ENCODE measurements at places on chromosomes 7 and 10.
A peak's percentile ranks its signal among the peaks of the same experiment; 100 is the strongest.

GRCh38 chr7:68063171-68063570 is 1066.5 kb downstream of the TYW1 start:
- DNase-seq: no peak

- no peak for DNase-seq
Observed at GRCh38 chr7:121081327-121081936, 92.9 kb downstream of the CPED1 start.

GRCh38 chr10:18737841-18738240 is 78.6 kb downstream of the ARL5B start:
- DNase-seq: no peak

DNA sequence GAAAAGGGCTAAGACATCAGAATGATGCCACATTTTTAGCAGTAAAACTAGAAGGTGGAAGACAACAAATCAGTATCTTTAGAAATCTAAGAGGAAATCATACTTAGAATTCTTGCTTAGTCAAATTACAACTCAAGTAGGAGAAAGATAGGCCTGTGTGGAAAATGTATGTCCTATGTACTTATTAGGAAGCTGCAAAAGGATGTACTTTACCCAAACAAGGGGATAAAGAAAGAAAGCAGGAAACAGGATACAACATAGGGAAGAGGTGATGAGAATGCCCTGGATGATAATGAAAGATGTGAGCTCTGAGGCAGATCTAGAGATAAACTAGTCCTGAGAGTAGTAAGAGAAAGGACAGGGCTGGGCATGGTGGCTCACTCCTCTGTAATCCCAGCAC is 54.9 kb downstream of the RNLS start:
- DNase-seq: no peak

DNA sequence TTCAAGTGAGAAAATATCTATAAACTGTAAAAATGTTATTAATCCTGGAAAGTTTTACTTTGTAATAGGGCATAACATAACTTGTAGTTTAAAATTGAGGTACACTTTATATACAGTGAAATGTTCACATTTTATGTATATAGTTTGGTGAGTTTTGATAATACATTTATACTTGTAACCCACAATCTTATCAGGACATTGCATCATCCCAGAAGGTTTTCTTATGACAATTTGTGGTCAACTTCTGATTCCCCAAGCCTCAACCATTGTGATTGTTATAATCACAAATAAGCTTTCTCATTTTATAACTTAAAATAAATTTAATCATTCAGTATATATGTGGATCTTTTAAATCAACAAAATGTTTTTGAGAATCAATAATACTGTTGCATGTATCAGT is 151.1 kb downstream of the TFPI2 start:
- DNase-seq: no peak

DNA sequence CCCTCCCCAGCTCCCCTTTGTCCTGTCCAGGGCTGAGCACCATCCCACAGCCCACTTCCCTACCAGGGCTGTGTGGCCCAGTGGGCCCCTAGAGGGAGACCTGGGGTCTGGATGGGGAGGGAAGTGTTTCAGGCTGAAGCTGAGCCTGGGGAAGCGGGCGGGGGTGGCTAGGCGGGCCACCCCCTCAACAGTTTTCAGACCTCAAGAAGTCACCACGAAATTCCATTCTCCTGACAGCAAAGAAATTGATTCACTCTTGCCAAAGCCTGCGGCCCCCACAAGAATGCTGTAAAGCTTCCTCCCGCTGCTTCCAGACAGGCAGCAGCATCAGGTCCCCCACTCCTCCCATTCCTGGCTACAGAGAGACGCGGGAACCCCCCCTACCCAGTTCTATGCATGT is 2.5 kb upstream of the LFNG start:
- no peak for DNase-seq

GRCh38 chr7:97117035-97117371 is 495 bp upstream of the SDHAF3 start:
- DNase-seq: no peak

DNA sequence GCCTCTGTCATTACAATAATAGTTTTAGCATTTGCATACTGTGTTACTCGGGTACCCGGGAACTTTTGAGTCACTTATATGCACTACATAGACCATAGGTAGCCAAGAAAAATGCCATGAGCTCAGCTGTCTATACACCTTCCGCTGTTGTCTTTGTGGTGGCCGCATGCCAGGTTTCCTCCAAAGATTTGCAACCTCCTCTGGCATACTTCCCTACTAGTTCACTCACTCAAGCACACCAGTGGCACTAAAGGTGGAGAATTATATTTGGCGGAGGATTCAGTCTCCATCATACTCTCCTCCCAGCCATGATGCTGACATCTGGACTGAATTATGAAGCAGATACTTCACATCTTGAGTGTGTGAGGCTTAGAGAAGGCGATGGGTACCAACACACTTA is 35.6 kb upstream of the GRB10 start:
- no peak for DNase-seq

GRCh38 chr10:32948451-32948850 is 9.6 kb downstream of the ITGB1 start:
- DNase-seq: no peak

- DNase-seq: no peak
Observed at GRCh38 chr7:155405399-155406318, 52.3 kb upstream of the EN2 start.

DNA sequence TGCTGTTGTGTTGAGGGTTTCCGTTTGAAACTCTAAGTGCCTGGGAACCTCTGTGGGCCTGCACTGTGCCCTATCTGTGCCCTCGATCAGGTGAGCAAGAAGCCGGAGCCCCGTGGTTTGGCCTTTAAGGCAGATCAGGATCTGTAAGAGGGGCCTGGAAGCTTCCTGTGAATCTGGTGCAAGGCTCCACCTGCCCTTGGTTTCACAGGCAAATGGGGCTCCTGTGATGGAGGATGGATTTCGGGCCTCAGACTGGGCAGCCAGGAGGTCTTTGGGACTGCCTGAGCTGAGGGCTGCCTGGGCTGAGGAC is 21.6 kb downstream of the SCART1 start:
- DNase-seq: no peak

DNA sequence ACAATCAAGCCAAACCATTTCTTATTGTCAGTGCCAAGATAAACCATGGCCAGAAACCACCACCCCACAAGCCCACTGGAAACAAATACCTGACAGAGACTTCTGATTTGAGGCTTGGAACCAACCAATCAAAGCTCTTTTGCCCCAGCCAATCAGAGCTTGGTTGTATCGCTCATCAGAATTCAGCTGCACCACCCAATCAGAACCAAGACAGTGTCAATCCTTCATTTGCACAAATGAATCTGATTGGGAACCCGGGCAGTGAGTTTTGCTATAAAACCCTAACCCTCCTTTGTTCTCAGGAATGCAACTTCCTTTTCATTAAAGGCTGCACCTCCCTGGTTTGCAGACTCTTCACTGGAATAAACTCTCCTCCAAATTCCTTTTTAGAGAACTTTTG is 87.4 kb downstream of the ELAPOR2 start:
- no peak for DNase-seq

DNA sequence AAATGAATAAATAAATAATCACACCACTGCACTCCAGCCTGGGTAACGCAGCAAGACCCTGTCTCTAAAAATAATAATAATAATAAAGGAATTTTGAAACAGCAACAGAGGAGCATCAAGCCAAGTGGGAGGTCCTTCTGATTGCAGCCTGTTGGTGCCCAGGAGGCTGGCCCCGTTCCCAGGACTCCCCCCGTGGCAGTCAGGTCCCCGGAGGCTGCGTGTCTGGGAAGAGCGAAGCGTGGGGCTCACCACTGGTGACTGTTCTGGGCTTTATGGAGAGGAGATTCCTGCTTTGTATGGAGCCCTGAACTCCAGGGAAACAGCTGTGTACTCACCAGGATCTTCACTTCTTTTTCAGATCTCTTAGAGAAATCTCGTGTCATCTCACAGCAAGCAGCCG is 19.3 kb upstream of the MYH16 start:
- DNase-seq: no peak

DNA sequence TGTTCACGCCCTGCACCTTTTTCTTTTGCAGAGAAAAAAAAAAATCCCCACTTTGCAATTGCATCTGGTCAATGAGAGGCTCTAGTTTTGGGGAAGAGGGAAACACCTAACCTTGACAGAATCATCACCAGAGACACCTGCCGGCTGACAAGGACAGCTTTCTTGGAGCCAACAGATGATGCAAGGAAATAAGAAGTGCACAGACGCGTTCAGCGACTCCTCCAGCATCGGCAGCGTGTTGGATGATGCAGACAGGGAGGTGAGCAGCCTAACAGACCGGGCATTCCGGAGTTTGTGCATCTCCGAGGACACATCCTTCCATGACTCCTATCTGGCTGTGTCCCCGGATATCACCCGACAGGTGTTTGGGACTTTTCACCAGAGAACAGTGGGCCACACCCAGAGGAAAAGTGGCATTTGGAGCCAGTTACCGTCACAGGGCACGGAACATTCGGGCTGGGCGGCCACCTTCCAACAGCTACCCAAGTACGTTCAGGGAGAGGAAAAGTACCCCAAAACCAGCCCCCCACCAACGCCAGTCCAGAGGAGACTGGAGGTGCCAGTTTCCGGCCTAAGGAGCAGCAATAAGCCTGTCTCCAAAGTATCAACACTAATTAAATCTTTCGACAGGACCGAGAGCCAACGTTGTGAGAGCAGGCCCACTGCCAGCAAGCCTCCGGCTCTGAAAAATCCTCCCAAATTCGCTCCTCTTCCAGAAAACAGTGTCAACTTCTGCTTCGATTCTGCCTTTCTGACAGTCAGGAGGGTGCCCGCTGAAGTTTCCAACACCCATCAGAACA is 23.6 kb downstream of the C10orf71 start:
- DNase-seq: no peak

DNA sequence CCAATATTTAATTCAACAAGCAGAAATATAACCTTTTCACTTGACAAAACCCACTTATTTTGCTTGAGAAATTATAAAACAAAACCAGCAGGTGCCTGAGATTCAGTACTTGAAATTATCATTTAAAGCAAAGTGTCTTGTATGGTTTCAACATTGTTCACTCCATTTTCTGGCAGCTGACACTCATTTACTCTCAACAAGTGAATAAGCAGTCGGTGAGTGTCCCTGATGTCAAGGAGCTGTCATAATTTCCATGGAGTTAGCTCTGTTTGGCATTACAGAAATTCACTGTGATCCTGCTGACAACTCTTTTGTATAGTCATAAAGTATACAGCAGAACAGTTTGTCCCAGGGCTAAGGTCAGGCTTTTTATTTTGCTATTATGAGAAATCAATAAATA is 490.0 kb downstream of the CNTNAP2 start:
- no peak for DNase-seq

DNA sequence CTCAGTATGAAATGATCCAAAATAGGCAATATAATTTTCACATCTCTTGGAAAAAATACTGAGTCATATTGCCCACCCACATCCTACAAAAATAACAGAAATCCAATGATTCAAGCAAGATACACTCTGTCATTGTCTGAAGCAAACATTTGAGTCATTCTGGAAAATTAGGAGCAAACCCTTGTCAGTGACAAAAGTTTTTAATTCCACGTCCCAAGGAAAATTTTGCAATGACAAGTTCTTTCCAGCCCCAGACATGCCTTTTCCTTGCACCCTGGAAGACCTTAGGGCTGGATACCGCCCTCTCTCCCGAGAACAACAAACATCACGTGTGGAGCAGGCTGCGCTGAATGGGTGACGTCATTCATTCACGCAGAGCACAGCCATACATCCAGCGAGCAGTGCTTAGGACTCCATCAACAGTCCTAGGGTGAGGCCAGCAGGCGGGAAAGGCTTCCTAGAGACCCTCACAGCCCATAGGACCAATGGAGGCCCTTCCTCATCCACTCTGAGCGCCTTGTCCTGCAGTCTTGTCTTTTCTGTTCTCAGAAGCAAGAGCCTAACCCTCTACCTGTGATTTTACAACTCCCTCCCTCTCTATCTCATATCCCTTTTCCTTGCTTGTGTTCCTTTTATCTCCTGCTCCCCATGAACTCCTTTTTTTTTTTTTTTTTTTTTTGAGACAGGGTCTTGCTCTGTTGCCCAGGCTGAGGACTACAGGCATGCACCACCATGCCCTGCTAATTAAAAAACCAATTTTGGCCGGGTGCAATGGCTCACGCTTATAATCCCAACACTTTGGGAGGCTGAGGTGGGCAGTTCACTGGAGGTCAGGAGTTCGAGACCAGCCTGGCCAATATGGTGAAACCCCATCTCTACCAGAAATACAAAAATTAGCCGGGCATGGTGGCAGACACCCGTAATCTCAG is 23.5 kb upstream of the KDM7A start:
- no peak for DNase-seq

- DNase-seq: no peak
Observed at GRCh38 chr7:24907311-24907886, 72.6 kb downstream of the OSBPL3 start.

- DNase-seq: no peak
Observed at GRCh38 chr7:91326516-91327199, 62.4 kb downstream of the FZD1 start.

DNA sequence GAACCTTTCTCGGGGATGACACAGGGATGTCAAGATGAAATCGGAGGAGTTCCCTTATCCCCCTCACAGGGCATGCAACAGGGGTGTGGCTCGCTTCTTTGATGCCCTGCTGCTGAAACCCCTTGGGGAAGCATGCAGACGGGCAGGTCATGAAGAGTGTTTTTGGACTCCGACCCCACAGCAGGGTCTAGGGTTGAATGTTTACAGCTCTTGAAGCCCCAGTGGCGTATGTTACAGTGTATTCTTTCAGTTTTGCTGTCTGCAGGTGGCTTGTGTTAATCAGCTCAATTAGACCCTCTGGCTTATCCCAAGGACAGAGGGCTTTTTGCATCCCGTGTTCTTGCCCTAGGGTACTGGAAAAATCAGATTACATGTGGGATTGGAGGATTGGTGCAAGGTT is 446.5 kb downstream of the LRMDA start:
- DNase-seq: no peak

- no peak for DNase-seq
Observed at GRCh38 chr10:100769481-100769880, 24.1 kb downstream of the PAX2 start.

DNA sequence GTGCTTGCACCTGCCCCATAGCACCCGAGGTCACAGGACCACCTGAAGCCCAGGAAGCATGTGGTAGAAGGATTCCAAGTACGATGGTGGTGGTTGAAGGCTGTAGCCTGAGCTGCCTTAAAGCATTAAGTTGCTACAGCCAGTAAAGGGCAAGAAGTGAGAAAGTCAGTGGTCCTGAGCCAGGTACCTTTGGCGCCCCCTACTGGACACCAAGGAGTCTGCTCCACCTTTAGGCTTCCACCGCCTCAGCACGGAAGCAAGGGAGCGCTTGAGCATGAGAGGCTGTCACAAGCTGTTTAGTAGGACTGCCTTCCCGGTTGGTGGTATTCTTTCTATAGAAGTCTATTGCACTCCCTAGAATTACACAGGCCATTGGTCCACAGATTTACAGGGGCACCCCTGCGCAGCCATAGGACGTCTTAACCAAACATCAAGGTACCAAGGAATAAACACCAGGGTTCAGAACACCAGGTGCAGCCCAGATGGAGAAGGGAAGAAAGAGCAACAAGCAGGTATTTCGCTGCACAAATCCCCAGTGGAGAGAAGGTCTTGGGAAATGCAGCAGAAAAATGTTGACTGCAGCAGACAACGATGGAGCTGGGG is 2.2 kb downstream of the CRTAC1 start:
- peak; percentile 24 for DNase-seq
